ENCODE measurements at places on chromosomes 1 and 21.

DNA sequence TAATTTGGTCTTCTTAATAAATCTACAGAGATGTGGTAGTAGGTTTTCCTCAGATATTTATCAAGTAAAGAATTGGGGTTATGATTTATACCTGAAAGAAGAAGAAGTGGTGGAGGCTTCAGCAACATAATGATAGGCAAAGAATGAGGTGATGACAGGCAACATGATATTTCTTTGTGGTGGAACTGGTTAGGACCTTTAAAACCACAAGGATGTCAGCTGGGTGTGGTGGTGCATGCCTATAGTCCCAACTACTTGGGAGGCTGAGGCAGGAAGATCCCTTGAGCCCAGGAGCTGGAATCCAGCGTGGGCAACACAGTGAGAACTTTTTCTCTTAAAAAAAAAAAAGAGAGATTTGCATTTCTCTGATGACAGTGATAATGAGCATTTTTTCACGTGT lies 34.1 kb upstream of the COL11A1 start:
- DNase-seq = no peak

DNA sequence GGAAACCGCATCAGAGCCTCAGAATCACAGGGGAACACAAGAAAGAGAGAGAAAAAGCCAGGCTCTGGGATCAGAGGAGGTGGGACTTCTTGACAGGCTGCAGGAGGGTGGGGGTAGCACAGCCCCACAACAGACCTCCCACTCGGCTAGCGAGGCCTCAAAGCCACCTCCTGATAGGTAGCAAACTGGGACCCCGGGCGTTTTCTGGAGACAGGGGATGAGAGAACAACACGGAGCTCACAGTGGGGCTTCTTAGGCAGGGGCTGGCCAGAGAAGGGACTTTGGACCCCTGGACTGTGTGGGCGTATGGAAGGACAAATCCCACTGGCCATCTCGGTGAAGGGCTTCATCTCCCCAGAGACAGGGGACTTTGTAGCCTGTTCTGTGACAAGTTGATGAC lies 116.3 kb downstream of the AJAP1 start:
- no peak for DNase-seq

DNA sequence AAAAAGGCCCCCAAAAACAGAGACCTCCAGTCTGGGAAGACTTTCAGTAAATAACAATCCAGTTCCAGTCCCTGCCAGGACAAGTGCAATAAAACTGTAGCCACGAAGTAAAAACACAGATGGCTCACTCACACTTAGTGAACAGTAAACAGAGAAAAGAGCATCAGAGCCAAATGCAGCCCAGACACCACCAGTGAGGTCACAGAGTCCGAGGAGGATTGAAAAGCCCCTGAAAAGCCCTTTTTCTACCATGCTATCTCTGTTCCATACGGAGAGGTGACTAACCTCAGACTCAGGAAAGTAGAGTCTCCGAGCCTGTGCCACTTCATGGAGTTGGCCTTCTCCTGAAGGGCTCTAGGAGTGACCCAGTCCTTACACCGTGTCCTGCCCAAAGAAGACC lies 84.5 kb downstream of the COLGALT2 start:
- no peak for DNase-seq

GRCh38 chr21:26096494-26097371 lies 73.8 kb downstream of the APP start:
- no peak for DNase-seq

DNA sequence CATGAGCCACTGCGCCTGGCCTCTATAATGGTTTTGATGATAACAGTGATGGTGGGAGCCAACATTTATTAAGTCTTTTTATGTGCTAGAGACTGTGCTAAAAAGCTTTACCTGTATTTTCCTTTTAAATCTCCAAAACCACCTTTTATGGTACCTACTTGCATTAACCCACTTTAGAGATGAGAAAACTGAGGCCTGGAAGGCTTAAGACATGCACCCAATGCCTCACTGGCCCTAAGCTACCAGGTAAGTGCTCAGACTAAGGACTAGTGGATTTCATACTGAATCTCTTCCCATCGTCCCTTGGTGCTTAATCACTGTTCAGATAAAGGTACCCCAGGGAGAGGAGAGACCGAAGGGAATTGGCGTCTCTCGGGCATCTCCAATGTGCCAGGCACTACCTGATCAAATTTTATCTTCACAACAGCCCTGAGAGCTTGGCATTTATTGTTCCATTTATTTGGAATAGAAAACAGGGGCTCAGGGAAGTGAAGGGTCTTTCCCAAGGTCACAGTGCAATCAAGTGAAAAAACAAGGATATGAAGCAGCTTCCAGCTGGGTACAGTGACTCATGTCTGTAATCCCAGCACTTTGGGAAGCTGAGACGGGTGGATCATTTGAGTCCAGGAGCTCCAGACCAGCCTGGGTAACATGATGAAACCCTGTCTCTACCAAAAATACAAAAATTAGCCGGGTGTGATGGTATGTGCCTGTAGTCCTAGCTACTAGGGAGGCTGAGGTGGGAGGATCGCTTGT lies 84.2 kb downstream of the LACTBL1 start:
- DNase-seq = no peak

GRCh38 chr1:23577056-23578004 lies 18.0 kb upstream of the ID3 start:
- DNase-seq = no peak

DNA sequence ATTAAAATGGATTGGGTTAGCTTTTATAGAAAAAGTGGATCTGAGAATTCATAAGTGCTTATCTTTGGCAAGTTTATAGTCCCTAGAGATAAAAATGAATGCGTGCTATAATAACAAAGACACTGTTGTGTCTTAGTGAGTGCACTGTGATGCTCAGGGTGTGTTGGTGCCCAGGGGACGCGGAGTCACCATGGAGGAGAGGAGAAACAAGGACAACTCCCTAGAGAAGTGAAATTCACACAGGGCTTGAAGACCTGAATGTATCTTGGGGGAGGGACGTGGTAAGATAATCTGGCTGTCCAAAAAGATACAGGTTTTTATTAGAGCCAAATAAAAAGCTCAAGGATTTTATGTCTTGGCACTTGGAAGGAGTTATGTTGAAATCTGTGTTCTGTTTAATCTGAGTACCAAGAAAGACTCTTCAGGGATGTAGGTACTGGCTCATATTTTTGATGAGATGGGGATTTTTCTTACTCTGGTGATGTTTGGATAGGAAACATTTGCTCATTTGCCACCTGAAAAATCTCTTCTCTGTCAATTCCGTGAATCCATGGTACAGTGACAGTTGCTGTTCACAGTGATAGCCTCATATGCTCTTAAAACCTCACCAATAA lies 9.6 kb downstream of the SMYD2 start:
- no peak for DNase-seq

Measured in stimulated activated naive CD4-positive, alpha-beta T cell (primary cell).